ENCODE measurements at places on chromosomes 13 and 19.

DNA sequence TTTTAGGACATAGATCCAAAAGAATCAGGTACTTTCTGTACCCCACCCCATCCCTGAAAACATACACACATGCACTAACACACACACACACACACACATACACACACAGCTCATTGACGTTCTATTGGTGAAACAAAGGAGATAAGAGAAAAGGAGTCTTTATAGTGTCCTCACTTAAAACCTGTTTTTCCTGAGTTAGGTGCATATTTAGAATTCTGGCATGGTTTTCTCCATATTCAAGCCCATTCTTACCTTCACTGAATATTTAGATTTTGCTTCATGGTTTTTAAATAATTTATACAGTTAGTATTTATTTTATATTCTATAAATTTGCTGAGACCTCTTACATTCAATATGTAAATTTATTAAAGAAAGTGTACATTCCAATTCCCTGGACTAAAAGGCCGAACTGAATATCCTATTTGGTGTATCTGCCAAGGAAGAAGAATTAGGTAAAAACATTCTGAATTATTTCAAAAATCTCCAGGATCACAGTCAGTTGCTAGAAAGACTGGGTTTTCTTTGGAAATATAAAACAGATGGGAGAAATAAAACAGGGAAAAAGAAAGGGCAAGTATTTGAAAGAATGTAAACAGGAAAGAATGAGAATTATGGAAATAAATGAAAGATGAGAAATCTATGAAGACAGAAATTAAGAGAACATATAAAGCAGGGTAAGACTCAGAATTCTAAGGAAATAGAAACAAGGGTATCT lies 556.2 kb downstream of the KCTD12 start:
- no peaks in the 10 kb centered on the region for H3K4me1 ChIP-seq
- no peaks in the 10 kb centered on the region for H3K36me3 ChIP-seq
- DNase-seq: no peak
- H3K4me3 ChIP-seq: no peak overlapping the region

GRCh38 chr19:3274245-3274941 lies 49.9 kb downstream of the CELF5 start:
- no peak overlapping the region for H3K27ac ChIP-seq
- no peaks in the 10 kb centered on the region for H3K36me3 ChIP-seq
- peak overlapping the region; percentile 76 for H3K4me3 ChIP-seq
- no peak for DNase-seq
- peaks cover 6% of the 10 kb centered on the region for H3K4me1 ChIP-seq
- H3K27me3 ChIP-seq: peaks cover 28% of the 10 kb centered on the region

DNA sequence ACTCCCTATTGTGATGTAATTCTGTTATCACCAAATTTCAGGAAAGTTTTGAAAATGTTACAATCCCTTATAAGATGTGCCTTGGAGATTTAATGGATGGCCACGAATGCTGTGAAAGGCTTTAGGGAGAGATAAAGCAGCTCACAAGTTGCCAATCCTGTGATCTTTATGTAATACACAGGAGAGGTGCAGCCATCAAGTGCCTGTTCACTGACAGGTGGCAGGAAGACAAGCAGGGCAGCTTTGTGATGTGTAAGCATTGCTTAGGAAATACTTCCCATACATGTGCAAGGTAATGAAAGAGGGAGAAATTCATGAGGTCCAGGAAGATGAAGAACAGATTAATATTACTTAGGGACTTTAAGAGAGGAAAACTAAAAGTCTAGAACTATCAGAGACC lies 628.8 kb downstream of the SLITRK6 start:
- H3K36me3 ChIP-seq: no peaks in the 10 kb centered on the region
- H3K4me1 ChIP-seq: no peaks in the 10 kb centered on the region
- H3K27me3 ChIP-seq: no peaks in the 10 kb centered on the region
- no peak for DNase-seq
- H3K27ac ChIP-seq: no peak overlapping the region

- H3K4me1 ChIP-seq: no peaks in the 10 kb centered on the region
- H3K27me3 ChIP-seq: peaks cover 4% of the 10 kb centered on the region
These were observed 373.9 kb downstream of the FOXO1 start for GRCh38 chr13:40292536-40292935.

GRCh38 chr13:94323764-94324758 lies 155.4 kb downstream of the DCT start:
- H3K4me1 ChIP-seq: peaks cover 26% of the 10 kb centered on the region
- no peaks in the 10 kb centered on the region for H3K36me3 ChIP-seq
- no peak overlapping the region for H3K4me3 ChIP-seq
- no peaks in the 10 kb centered on the region for H3K27me3 ChIP-seq
